Left renal pelvis (tissue), 4 donors: ENCODE measurements at places on chromosomes 4 and X.

DNA sequence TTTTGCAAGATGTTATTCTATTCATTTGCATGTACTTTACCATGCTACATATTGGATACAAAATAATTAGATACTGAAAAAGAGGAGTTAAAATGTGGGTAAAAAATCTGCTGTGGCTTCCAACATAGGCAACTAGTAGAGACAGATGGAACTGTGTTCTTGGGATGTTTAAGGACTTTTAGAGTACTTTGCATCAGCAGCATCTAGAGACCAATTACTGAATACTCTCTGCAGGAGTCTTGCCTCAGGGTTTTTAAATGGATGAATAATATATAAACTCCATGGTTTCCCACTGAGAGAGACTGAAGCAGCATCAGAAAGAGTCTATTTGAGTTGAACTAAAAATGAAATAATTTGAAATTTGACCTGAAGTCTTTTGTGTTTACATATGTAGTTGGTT, 676.7 kb downstream of the GALNTL6 start:
- DNase-seq = no peak

DNA sequence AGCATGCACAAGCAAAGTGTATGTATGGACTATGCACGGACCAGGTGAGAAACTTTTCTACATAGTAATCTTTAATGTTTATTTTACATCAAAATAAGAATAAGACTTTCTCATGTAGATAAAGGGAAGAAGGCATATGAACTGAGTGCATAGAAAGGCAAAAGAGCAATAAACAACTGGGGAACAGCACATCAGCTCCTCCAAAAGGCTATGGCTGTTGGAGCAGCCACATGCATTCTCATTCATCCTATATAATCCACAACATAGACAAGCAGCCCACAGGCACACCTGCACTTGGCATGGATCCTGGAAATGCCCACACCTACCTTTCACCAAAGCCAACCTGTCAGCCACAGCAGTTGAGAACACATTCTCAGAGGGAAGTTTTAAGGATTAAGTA, 586.9 kb upstream of the INTU start:
- DNase-seq = no peak

DNA sequence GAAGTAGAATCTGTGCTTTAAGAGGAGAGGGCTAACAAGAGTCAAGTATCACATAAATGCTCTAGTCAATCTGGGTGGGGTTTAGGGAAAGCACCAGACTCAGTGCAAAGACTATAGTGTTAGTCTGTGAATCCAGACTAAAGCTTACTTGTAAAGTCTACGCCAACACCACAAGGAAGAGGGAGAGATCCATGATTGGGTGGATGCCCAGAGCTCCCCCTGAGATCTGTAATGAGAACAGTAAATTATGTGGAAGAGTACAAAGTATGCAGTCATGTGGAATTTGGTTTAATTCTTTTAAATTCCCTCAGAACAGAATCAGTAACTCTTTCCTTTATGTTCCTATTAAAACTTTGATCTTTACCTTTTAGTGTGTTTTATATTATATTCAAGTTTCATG, 354.7 kb upstream of the SPANXN4 start:
- DNase-seq = no peak

- no peak for DNase-seq
These were observed 185.3 kb downstream of the MAPK10 start for GRCh38 chr4:86174506-86174905.

- no peak for DNase-seq
These were observed 330.2 kb downstream of the HS3ST1 start for GRCh38 chr4:11098461-11098860.

DNA sequence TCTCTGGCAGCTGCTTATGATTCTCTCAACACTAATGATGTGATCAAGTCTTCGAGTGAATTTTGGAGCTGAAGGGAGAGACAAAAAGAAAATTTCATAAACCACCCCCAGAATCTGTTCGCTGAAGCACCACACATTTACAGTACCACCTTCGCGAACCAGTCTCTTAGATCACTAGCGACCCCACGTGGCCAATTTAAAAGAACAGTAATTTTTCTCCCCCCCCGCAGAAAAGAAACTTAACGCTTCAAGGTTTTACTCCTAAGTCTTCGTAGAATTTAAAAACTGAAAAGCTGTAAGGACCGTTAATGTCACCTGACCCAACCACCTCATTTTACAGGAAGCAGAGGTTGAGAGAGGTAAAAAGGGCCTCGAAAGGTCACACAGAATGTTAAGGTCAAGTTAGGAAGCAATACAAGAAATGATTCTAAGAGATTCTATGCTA, 187.5 kb downstream of the QDPR start:
- no peak for DNase-seq

GRCh38 chrX:19742826-19743225, 144.6 kb downstream of the SH3KBP1 start:
- no peak for DNase-seq

DNA sequence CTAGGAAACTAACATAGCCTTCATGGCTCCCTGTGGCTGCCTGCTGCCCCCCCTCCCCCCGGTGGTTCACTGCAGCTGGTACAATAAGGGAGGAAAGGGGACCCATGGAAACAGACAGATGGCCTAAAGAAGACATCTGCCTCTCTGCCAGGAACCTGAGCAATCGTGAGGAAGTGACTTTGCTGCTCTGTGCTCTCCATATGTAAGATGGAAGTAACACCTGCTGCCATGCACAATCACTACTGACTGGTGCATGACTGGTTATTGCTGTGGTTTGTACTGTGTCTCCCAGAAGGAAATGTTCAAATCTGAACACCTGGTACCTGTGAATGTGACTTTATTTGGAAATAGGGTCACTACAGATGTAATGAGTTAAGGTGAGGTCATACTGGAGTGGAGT, 43.6 kb downstream of the CD99L2 start:
- no peak for DNase-seq

DNA sequence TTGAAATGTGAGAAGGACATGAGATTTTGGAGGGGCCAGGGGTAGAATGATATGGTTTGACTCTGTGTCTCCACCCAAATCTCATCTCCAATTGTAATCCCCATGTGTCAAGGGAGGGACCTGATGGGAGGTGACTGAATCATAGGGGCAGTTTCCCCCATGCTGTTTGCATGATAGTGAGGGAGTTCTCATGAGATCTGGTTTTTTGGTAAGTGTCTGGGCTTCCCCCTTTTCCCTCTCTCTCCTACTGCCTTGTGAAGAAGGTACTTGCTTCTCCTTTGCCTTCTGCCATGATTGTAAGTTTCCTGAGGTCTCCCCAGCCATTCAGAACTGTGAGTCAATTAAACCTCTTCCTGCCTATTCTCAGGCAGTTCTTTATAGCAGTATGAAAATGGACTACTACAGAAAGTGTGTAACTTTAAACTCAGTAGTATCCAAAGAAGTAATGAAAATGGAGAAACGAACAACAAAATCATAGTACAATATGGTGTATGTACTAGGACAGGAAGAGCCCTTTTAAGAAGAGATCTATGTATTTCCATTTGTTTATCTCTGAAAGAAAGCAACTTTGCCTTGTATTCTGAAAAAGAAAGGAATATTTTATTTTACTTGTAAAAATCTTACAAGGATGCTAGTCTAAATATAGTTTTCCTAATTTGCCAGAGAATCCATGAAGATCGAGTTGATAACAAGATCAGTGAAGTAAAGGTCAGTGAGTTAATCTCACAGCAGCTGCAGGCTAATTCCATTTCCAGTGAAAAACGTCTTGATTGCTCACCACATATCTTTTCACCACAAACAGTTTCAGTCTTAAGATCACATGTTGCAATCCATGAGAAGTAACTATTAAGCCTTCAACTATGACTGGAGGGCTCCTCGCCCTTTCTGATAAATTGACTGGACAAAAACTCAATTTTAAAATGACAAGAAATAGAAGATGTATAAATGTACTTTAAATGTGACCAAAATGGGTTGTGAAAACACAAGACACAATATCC, 20.5 kb downstream of the PKD2 start:
- DNase-seq = no peak

- no peak for DNase-seq
These were observed 275.1 kb upstream of the RASGEF1B start for GRCh38 chr4:81746773-81747172.

DNA sequence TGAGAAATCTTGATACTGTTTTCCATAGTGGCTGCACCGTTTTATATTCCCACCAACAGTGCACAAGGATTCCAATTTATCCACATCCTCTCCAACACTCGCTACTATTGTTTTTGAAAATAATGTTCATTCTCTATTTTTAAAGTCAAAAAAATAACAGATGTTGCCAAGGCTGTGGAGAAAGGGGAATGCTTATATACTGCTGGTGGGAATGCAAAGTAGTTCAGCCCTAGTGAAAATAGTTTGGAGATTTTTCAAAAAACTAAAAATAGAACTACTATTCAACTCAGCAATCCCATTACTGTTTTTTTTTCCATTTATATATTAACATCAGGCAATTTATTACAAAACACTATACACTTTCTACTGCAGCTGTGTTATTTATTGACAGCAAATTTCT, 208.7 kb downstream of the CBLL2 start:
- no peak for DNase-seq

DNA sequence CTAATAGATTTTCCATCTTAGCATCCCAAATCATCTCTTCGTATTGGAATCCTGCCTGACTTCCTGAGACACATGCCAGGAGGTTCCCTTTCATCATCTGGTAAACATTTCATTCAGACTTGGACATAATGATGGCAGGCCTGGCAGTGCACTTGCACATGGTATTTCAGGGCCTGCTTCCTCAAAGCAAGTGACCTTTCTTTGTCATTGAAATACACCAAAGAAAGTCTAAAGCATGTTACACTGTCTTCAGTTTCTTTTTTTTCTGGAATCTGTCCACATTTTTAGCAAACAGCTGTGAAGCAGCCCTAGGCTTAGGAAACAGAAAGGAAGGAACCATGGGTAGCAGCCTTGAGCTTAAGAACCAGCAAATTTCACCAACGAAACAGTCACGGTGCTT, 205.9 kb upstream of the VCX start:
- DNase-seq = no peak

DNA sequence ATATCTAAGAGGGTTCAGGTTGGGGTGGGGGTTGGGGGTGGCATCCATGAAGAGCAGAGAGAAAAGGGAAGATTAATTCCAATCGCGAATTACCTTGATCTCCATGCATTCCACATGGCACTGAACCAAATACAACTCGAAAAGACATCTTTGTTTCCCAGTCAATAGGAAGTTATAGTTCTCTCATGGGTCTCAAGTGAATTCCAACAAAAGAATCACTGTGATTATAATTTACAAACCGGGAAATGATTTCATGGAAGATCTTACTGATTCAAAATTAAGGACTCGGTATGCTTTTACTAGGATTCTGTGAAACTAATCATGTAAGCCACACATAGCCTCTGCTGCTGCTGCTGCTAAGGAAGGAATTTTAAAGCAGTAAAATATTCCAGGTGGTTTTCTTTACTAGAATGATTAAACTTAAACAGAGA, 26.6 kb upstream of the AMELX start:
- no peak for DNase-seq

- no peak for DNase-seq
These were observed 471 bp upstream of the PLAC8 start for GRCh38 chr4:83115000-83115399.

DNA sequence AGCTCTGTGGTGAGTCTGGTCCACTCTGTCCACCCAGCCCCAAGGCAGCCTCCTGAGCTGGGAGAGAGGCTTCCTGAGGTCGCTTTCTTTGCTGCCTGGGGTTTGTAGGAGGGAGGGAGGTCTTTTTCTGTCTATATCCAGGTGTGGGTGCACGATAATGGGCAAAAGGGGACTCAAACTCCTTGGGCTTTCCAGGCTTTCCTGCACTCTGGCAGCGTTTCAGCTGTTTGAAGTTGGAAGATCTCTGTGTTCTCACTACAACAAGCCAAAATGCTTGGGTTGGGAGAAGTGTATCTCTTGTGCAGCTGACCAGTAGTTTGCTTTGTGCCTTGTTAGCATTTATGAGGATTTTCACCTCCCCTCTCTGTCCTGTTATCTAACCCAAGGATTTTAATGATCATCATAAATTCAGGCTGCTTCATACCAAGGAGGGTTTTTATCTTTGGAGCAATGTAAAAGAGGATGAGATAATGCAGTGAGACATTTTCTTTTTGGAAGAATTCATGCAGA, 126.3 kb downstream of the REPS2 start:
- DNase-seq = no peak

DNA sequence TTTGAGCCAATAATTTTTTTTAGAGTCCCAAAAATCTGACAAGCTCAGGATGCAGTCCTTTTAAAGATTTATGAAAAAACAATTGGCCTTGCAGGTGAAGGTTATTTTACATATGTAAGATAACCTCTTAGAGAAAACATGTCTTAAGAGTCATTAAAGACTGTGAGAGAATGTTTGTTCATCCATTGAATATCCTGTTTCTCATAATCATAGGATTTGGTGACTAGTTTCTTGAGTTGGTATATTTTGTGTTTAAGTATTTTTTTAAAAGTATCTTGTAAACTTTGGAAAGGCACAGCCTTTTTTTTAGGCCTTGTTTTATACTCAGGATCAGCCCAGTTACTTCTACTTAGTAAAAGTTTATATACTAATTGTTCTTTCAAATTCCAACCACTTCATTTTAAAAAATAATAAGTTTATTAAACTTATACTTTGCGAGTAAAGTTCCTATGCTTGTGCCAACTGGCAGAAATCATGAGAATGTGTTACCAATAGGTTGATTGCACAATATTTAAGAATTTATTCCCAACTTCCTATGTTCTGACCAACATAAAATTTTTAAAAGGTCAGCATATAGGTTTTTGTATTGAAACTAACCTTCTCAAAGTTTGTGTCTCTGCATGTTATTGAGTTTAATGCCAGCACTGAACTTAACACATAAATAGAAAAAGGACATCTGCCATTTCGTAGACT, 40.0 kb upstream of the ARSJ start:
- DNase-seq = no peak

GRCh38 chr4:780716-781492, 45.0 kb downstream of the CPLX1 start:
- DNase-seq = no peak

DNA sequence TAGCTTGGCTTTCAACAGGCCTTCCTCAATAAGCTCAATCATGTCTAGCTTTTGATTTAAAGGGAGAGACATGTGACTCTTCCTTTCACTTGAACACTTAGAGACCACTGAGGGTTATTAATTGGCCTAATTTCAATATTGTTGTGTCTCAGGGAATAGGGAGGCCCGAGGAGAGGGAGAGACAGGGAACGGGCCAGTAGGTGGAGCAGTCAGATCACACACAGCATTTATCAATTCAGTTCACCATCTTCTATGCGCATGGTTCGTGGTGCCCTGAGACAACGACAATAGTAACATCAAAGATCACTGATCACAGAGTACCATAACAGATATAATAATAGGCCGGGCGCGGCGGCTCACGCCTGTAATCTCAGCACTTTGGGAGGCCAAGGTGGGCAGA, 17.8 kb downstream of the ZNF81 start:
- DNase-seq = no peak

DNA sequence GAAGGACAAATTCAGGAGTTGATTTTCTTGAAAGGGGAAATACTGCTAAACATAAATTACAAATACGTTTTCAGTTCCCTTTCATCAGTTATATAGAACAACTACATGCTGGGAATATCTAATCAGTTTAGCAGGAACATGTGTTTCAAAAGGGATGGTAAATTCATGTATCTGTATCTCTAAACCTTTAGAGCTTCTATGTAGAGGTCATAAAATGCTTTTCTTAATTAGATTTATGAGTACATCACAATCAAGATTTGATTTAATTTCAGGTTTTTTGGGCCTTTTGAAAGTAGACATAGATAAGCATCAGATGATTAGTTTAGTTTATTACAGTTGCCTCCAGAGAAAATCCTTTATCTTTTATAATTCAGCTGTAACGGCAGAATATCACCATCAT, 12.9 kb downstream of the PDLIM3 start:
- no peak for DNase-seq
